Neural crest cell (in vitro differentiated cells): ENCODE measurements at places on chromosomes 16 and 17. TPM values are rescaled to one million over a fixed set of nuclear protein-coding genes. Genes with fewer than 3 reads are reported as not detected.

The HSD17B2 gene
- total RNA-seq = not detected in 2 replicates

The DRG2 gene
- 40.3 and 41.5 TPM in 2 replicates for total RNA-seq

The CCDC200 gene
- not detected in 2 replicates for total RNA-seq

The KRT15 gene
- total RNA-seq = not detected in 2 replicates

The TEKT5 gene
- 0.25 and 0.68 TPM in 2 replicates for total RNA-seq

The C16orf92 gene
- not detected in 2 replicates for total RNA-seq

The CCL2 gene
- 3.5 and 3.9 TPM in 2 replicates for total RNA-seq
